ENCODE measurements at places on chromosomes 3 and 15. TPM values are rescaled to one million over a fixed set of nuclear protein-coding genes. Genes with fewer than 3 reads are reported as not detected.

DNA sequence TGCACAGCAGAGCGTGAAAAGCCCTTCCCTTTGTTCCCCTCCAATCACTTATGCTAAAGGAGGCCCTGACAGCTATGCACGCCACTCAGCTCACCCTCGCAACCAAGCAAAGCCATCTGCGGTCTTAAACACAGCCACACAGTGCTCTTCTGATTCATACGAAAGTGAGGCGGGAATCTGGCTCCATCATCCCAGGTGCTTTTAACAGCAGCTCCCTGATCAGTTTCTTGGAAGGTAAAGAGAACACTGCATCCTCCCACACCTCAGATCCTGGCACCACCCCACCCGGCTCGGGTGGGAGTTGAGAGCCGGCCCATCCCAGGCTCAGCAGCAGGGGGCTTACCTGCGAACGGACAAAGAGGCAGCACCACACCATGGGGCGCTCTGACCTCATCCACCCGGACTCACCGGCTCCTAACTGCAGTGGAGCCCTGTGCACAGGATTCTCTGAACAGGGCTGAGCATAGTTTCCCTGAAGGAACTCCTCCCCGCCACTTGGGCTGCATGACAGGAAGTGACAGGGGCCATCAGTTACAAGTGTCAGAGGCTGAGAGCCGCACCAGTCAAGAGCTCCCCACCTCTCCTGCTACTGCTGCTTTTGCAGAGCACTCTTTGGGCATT lies 114.3 kb upstream of the ARHGEF3 start:
- H3K27me3 ChIP-seq = no peaks in the 10 kb centered on the region
- no peak overlapping the region for H3K27ac ChIP-seq
- no peak overlapping the region for H3K4me3 ChIP-seq
- no peaks in the 10 kb centered on the region for H3K36me3 ChIP-seq
- no peak for DNase-seq
- peaks cover 2% of the 10 kb centered on the region for H3K4me1 ChIP-seq

GRCh38 chr3:173992416-173992815 lies 594.9 kb downstream of the NLGN1 start:
- no peak overlapping the region for H3K4me3 ChIP-seq
- H3K36me3 ChIP-seq = no peaks in the 10 kb centered on the region
- DNase-seq = no peak
- no peaks in the 10 kb centered on the region for H3K27me3 ChIP-seq

The IL17RC gene
- total RNA-seq = 82.5 TPM

The TUSC7 gene
- not detected for total RNA-seq

The SHC4 gene
- 7.2 TPM for total RNA-seq

GRCh38 chr3:163450698-163451097 lies 1627.6 kb downstream of the SI start:
- DNase-seq = no peak
- no peaks in the 10 kb centered on the region for H3K4me1 ChIP-seq
- no peaks in the 10 kb centered on the region for H3K36me3 ChIP-seq
- no peaks in the 10 kb centered on the region for H3K27me3 ChIP-seq

DNA sequence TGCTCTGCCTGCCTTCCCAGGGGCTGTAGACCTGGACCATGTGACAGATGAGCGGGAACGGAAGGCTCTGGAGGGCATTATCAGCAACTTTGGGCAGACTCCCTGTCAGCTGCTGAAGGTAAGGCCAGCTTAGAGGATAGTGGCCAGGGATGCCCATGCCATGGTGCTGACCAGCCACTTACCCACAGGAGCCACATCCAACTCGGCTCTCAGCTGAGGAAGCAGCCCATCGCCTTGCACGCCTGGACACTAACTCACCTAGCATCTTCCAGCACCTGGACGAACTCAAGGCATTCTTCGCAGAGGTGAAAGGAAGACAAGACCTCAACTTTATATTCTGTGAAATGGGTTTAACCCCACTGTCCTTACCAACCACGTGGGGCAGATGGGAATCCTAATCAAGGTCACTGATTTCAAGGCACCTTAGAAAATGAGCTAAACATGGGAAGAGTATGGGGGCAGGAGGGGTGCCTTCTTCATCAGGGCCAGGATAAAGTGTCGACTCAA lies 26.7 kb downstream of the NBEAL2 start:
- peaks cover 19% of the 10 kb centered on the region for H3K36me3 ChIP-seq
- H3K27ac ChIP-seq = no peak overlapping the region
- no peak overlapping the region for H3K4me3 ChIP-seq
- peaks cover 3% of the 10 kb centered on the region for H3K4me1 ChIP-seq

DNA sequence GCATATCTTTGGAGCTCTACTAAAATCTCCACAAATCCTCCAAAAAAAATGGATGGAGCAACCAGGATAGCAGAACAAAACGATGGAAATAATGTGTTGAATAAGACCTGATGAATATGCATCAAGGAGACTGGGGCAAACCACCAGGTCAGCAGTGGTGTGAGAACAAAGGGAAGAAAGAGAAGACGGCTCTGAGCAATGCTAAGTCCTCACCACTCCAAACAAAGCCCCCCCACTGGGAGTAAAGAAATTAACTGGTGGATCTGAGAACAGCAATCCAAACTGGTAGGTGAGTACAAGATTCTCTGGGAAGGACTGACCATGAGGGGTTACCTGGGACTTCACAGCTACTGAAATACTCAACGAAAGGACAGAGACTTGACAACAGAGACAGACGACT lies 977.3 kb downstream of the TBL1XR1 start:
- H3K4me1 ChIP-seq = no peaks in the 10 kb centered on the region
- H3K4me3 ChIP-seq = no peak overlapping the region
- H3K36me3 ChIP-seq = no peaks in the 10 kb centered on the region
- H3K27me3 ChIP-seq = no peaks in the 10 kb centered on the region

The RARB gene
- 52.7 TPM for total RNA-seq

GRCh38 chr3:71441217-71441924 lies 142.2 kb downstream of the FOXP1 start:
- no peaks in the 10 kb centered on the region for H3K36me3 ChIP-seq
- DNase-seq = no peak
- H3K4me1 ChIP-seq = peaks cover 30% of the 10 kb centered on the region
- H3K27me3 ChIP-seq = no peaks in the 10 kb centered on the region
- peak overlapping the region; percentile 15 for H3K4me3 ChIP-seq
- no peak overlapping the region for H3K27ac ChIP-seq
